ENCODE measurements at places on chromosomes 3 and 15.

DNA sequence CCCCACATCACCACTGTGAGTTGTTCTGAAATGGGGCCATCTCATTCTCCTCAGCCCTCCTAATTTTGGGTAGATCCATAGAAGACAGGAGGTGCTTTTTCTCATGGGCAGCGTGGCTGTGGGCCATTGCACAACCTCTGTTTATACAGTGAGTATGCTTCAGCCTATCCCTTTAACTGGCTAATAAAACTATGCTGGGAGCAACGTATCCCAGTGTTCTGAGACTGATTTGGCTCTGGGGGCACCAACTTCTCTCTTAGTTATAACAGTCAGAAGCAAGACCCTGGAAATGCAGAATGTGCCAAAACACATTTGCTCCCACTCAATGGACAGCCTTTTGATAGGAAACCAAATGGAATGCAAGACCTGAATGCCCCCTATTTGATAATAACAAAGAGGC is 97.1 kb upstream of the ICE2 start:
- no peak for DNase-seq

DNA sequence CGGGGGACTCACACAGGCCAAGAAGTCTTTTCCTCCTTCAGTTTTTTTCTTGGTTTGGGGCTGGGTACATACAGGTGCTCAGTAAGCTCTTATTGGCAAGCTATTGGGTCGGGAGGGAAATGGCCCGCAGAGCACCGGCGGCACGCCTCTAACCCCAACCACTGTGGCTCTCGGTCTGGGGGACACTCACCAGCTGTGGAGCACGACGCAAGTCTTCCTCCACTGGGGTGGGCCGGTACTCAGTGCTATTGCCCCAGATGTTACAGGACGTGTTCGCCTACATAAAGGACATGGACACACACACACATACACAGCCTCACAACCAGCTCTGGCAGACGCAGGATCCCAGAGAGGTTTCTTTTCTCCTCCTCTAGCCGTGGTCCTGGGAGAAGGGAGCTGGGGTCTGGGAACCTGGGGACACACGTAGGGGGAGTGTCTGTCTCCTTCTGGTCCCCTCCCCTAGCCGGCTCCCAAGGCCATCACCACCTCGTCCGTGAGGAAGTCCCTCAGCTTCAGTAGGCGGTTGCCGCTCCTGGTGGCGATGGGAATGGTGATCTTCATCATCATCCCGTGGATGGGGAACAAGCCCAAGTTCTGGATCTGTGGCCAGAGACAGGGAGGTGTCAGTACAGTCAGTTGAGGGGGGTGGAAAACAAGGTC is 33.4 kb downstream of the FEM1B start:
- DNase-seq: no peak

GRCh38 chr3:138726946-138727730 is 107.6 kb downstream of the PIK3CB start:
- DNase-seq: no peak

GRCh38 chr3:174438501-174439145 is 420.5 kb upstream of the NAALADL2 start:
- DNase-seq: no peak

DNA sequence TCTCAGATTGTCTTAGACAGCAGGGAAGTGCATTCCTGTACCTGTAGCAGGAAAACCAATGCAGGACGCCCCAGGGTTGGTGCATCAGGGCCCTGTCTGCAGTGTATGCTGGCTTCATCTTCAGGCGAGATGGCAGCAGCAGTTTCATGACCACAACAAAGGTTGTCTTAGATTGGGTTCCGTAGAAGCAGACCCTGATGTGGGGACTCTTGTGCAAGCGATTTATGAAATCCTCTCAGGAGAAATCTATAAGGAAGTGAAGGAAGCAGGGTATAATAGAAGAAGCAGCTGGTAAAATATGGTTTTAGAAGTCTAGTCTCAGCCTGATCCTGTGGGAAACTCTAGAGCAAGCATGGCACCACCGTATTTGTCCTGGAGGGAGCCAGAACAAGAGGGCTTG is 25.0 kb downstream of the DNAH1 start:
- DNase-seq: no peak

DNA sequence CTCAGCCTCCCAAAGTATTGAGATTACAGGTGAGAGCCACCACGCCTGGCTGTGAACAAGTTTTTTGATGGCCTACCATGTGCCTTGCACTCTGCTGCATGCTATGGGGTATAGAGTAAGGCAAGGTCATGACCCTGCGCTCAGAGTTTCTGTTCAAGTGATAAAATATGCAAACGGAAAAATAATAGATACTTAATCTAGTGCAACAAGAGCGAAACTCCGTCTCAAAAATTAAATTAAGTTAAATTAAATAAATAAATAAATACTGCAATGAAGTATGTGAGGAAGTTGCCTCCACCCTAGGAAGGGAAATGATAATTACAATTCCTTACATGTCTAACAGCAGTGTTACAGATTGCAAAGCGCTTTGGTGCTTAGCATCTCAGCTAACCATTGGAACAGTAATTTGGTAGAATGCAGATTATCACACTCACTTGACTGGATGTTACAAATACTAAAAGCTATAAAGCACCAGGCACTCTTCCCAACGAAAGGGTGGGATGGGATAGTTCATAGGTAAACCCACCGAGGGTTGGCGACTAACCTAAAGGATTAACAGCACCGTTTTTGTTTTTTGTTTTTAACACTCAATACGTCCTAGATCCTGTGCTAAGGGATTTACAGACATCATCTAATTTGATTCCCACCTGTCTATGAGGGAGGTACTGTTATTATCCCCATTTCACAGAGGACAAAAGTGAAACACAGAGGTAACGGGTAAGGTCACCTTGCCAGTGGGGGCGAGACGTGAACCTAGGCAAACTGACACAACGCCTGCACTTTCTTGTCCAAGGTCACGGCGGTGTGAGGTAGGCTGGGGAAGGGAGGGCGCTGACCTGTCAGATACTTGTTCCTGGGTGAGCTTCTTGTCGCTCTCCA is 793 bp upstream of the FANCD2 start:
- DNase-seq: no peak

- no peak for DNase-seq
These were observed 556.0 kb downstream of the ROBO1 start for GRCh38 chr3:79211586-79212359.

DNA sequence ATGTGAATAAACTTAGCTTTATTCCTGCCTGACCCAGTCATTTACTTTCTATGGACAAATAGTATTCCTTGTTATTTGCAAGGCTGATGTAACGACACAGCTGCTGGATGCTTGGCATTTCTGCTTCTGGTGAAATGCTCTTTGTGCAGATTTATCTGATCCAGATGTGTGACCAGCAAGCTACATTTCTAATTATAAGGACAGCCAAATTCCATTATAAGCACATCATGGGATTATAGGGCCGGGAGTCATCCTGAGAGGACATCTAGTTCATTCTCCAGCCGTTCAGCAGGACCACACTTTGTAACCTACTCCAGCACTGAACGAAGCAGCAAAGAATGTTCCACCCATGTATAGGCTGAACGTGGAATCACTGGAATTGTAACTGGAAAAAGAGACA is 42.9 kb downstream of the FNDC3B start:
- DNase-seq: no peak

- DNase-seq: no peak
These were observed 59.0 kb upstream of the SMAD3 start for GRCh38 chr15:67006083-67007065.

DNA sequence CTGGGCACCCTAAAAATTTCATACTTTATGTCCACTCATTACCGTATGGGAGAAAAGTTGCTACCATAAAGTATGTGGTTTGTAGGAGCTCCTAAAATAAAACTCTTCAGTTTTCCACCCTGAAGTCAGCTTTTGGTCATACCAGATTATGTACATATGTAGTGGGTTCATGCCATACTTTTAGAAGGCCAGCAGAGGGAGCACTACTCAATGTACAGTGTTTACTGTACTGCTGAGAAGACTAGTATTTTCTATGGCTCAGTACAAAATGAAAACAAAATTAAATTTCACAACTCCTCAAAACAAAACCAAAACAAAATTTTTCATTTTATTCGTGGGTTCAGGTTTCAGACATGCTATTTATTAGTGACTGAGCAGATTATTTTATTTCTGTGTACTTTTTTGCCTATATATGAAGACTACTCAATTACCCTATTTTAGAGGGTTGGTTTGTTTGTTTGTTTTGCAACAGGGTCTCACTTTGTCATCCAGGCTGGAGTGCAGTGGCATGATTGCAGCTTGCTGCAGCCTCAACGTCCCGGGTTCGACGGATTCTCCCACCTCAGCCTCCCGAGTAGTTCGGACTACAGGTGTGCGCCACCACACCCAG is 24.3 kb downstream of the NXPE3 start:
- DNase-seq: peak; percentile 82

DNA sequence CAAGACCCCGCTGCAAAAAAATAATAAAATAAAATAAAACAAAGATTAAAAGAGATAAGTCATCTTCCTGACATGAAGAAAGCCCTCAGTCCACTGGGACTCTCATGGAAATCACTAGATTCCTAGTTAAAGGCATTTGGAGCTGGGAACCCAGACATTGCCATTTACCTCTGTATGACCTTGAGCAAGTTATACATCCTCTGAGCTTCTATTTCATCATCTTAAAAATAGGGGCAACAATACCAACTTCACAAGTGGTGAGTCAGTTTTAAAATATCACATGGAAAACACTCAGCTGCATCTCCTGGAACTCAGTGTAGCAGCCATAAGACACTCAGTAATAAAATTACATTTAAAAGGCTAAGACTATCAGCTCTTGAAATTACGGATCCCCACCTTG is 334.8 kb downstream of the ERC2 start:
- DNase-seq: no peak

Data from RPMI8226 (cell line).